ENCODE measurements at places on chromosomes 11 and 22.

GRCh38 chr11:97363331-97363730 lies 973.5 kb downstream of the JRKL start:
- no peak for DNase-seq

GRCh38 chr11:73854680-73855079 lies 22.0 kb downstream of the COA4 start:
- no peak for DNase-seq

DNA sequence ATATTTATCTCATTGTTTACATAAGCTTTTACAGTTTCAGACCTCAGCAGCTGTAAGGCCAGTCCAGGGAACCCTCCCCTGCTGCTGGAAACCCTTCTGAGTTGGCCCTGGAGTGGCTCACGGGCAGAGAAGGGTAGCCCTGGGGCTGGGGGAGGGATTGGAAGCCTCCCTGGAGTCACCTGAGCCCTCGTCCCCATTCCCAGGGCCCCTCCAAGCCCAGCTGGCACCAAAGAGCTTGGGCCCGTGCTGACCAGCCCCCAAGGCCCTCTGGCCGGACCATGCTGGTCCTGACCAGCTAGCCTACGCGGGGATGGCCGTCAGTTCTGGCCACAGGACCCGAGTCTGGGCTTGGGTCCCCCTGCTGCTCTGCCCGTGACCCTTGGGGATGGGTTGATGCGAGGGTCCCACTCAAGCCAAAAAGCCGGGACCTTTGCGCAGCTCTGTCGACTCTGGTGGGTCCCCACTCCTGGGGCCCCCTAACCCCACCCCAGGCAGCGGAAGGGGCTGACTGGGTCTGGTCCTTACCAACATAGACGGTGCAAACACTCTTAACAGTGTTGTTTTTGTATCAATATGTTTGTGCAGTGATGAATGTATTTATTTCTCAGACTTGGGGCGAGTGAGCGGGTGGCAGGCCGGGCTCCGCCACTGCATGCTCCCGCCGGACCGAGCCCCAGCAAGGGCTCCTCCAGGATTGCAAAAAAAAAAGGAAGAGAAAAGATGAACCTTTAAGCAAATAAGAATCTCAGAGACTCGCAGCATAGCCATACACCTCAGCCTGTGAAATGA lies 17.5 kb upstream of the TMEM191C start:
- DNase-seq: no peak

DNA sequence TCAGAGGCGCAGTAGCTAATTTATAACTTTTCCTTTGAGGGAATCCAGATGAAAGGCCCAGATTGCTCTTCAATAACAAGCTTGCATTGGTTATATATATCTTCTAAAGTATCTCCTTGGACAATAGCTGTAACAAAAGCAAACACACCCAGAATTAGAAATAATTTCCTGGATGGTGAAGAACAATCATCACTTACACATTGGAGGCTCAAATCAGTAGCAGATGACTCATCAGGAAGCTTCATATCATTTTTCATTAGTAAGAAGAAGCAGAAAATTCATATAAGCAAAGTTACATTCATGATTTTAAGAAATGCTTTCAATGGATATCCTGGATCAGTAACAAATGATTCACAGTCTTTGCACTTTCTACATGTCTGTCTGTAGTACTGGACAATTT lies 173.6 kb upstream of the CCDC90B start:
- no peak for DNase-seq

DNA sequence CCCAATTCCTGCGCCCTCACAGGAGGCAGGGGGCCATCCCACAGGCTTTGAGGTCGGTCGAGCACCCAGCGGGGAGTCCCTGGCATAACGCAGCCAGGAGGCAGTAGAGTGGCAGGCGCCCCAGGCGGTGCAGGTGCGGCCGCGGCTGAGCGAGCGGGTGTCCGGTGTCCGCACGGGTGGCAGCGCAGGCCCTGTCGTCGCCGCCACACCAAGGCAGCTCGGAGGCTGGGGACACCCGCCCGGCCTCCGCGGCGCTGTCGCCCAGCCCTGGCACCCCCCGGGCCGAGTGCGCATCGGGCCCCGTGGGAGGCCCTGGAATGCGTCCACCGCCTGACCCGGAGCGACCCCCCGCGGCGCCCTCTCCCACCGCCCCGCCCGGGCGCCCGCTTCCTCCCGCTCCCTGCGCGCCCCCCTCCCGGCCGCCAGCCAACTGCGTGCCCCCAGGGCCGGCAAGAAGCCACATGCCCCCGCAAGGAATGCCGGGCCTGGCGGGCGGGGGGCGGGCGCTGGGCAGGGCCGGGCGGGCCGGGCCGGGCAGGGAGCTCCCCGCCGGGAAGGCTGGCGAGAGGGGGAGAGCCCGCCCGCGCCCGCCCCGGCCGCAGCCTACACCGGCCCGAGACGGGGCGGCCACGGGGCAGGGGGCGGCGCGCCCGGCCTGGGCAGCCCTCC lies 33.9 kb downstream of the PRDM11 start:
- peak; percentile 61 for DNase-seq

DNA sequence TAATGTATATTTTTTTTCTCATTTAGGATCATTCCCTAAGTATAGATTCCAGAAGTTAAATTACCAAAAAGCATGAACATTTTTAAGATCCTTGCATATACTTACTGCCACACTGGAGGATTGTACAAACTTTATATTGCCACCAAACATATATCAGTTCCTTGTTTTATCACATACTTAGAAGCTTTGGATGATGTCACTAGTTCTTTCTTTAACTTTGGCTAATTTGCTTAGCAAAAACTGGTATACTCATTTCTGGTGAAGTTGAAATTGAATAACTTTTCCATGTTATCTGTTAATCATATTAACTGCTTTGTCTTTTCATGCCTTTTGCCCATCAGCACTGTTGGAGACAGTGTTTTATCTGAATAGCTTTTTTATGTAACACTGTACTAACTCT lies 31.6 kb upstream of the PRDM10 start:
- DNase-seq: no peak

DNA sequence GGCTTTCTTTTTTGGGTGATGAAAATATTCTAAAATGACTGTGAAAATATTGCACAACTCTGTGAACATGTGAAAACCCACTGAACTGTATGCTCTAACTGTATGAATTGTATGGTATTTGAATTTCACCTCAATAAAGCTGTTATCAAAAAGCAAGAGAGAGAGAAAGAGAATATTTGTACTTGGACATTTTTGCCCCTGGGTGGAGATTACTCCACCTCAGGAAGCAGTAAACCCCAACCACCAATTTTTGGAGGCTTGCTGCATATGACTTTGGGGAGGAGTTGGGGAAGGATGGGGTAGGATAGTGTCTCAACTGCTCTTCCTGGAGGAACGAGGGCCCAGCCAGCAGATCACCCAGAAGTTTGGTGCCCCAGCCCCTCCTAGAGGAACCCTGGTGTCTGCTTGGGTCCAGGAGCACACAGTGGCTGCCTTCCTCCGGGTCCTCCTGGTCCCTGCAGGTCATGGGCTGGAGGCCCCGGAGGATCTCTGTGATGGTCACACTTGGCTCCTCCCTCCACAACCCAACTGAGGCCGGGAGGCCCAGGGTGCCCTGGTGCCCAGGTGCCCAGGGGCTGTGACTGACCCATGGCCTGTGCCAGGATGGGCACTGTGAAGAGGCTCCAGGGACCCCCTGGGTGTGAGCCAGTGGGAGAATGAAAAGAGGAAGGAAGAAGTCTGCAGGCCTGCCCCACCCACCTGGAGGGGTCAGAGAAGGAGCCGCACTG lies 15.3 kb upstream of the PICK1 start:
- DNase-seq: no peak

GRCh38 chr11:119011476-119012053 lies 6.6 kb downstream of the RPS25 start:
- no peak for DNase-seq

GRCh38 chr22:20761536-20761935 lies 12.4 kb upstream of the SERPIND1 start:
- no peak for DNase-seq

DNA sequence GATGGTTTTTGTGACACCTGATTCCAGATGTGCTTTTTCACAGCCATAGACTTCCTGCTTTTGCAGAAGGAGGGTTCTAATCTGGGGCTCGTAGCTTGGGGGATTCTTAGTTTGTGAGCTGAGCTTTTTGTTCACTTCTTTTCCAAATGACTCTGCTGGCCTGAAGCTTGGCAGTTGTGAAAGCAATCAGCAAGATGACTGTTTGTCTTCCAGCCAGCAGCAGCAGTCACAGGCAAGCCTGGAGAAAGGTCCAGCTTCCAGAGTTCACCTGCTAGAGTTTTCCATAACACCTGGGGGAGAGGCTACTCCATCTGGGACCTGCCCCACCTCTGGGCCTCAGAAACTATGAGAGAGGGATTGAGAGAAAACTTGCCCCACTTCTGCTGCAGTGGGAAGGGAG lies 4.1 kb downstream of the MARK2 start:
- DNase-seq: no peak

- DNase-seq: no peak
Measured at GRCh38 chr11:133331031-133331430, 201.3 kb downstream of the OPCML start.

GRCh38 chr11:130720232-130721022 lies 195.9 kb downstream of the SNX19 start:
- no peak for DNase-seq

- DNase-seq: no peak
Measured at GRCh38 chr22:35549328-35549727, 8.7 kb downstream of the RASD2 start.

DNA sequence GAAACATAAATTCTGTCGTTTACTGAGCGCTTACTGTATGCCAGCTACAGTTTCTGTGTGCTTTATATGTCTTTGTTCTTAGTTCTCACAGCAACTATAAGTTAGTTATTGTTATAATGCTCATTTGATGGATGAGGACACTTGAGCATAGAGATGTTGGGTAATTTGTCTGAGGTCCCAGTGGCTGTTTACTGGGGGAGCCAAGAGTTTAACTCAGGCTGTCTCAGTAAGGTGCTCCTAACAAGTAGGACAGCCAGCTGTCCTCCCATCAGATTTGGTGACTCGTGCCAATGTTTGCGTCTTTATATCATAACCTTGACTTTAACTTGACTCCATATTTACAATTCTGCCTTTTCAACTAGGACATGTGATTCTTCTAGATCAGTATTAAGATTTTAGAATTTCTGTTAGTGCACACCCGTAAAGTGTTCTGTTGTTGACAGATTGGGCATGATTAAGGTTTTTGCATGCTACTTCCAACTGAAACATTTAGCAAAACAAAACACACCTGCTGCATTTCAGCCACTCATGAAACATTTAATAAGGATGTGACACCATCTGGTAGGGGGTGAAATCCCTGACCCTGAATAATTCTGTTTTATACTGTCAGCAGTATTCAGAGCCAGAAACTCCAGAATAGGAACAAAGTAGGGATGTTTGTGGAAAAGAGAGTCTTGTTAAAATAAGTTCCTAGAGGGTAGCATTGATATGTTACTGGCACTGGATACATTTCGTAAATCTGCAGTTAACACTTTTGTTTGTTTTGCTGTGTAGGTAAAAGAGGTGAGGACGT lies 1.9 kb downstream of the REXO2 start:
- DNase-seq: no peak

DNA sequence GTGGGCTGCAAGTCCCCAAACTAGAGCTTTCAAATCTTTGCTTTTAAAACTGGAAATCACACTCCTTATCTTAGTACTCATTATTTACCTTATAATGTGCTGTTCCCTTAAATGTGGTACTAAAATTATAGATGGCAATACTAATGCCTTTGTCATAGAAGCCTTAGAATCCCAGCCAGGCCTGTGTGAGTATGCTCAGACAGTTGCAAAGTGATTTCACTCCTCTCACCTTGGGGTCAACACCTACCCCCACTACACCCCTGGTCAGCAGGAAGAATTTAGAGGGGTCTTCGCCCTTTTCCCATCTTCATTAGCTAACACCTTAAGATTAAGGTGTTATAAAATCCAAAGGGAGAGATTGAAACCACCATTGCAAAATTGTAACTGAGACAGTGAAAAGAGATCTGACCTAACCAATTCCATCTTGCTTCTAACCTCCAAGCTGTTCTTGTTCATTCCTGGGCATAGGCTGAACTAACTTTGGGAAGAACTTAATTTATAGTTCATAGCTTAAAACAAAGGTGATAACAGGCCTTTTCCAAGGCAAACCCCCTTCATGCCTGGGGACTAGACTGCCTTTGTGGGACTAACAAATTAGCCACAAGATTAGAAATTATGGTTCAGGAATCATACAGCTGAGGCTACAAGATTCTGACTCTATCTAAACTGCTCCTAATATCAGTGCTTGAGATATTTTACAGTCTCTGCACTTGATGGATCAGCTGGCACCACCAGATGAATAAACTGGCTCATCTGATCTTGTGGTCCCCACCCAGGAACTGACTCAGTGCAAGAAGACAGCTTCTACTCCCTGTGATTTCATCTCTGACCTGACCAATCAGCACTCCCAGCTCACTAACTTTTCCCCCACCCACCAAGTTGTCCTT lies 10.4 kb upstream of the MRPL17 start:
- no peak for DNase-seq

DNA sequence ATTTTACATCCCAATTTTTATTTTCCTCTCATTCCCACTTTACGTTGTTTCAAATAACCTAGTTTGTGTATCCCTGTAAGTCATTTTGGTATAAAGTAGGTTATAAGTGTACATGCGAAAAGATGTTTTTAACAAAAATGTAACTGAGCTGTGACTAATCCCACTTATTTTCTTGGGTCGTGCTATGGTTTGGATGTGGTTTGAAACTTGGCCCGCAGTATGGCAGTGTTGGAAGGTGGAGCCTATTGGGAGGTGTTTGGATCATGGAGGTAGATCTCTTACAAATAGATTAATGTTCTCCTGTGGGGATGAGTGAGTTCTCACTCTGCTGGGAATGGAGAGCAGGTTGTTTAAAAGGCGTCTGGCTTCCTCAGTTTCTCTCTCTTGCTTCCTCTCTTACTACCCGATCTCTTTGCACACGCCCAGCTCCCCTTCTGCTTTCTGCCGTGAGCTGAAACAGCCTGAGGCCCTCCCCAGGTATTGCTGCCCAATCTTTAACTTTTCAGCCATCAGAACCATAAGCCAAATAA lies 7.2 kb downstream of the RPL27A start:
- DNase-seq: no peak

DNA sequence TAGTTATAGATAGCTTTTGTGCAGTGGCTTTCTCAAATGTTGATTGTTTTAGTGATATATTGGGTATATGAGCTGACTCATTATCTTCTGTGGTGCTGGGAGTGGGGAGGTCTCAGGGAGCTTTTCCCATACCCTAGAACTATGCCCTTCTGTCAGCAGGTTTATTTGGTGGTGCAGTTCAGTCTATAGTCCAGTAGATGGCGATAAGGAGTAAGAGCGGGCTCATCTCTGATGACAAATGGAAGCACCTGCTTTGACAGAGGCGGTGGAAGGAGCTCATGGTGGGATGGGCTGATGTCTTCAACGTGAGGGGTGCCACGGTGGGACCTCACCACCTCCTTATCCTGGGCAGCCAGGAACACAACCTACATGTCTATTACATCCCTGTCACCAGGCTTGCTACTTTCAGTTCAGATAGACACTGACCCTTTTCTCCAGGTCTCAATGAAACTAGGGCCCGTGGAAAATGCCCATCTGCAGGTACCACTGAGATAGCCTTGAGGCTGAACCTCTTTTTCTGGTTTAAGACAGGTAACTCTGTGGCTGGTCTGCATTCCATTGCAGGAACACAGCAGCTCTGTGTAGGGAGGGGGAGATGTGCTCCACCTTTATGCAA lies 13.0 kb upstream of the OR6A2 start:
- peak; percentile 55 for DNase-seq

- DNase-seq: no peak
Measured at GRCh38 chr11:128521682-128522054, 65.7 kb downstream of the ETS1 start.
